Upper lobe of left lung (tissue), 6 donors: ENCODE measurements at places on chromosomes 3 and 15. TPM values are rescaled to one million over a fixed set of nuclear protein-coding genes. Genes with fewer than 3 reads are reported as not detected.

GRCh38 chr15:71011503-71012155, 103.6 kb upstream of the THSD4 start:
- no peak for DNase-seq

- DNase-seq: no peak
These were observed 5.4 kb downstream of the TGFBR2 start for GRCh38 chr3:30611613-30612436.

- DNase-seq: peak; percentile 57
These were observed 31.2 kb upstream of the LACTB start for GRCh38 chr15:63090472-63090871.

GRCh38 chr3:109109574-109109973, 8.4 kb downstream of the MORC1 start:
- no peak for DNase-seq

- no peak for DNase-seq
These were observed 333.0 kb upstream of the SEMA6D start for GRCh38 chr15:47384341-47384740.

DNA sequence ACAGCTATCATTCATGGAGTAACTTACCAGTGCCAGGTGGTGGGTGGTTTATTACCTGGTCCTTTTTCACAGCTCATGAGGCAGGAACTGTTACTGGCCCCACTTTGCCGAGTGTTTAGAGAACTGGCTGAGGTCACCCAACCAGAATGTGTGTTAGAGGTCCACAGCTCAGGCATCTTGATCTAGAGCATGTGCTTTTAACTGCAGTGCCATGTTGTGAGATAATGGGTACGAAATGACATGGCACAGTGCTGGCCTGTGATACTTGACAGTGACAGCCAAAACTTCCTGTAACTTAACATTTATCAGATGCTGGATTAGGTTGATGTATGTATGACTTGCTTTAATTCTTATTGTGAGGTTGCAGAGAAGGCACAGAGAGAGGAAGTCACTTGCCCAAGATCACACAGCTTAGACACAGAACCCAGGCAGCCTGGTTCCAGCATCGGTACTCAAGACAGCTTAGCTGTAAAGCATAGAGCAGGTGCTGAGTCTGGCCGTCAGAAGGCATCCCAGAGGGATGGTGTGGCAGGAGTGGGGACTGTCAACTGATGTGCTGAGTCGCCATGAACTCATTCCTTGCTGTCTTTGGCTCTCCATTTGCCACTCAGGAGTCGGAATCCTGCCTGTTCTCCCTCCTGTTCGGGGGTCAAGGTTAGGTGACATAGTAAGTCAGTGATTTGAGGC, 9.6 kb downstream of the MCM2 start:
- DNase-seq: no peak

SMCO1 gene
- total RNA-seq: not detected

EPHB3 gene
- total RNA-seq: 4.0 TPM

RTP1 gene
- total RNA-seq: not detected

TRANK1 gene
- total RNA-seq: 17.4 TPM

GOLGA8Q gene
- 17.8 TPM for total RNA-seq
